ENCODE measurements at places on chromosomes 7 and 10.

GRCh38 chr10:129717816-129718547, 246.1 kb downstream of the EBF3 start:
- DNase-seq = no peak

DNA sequence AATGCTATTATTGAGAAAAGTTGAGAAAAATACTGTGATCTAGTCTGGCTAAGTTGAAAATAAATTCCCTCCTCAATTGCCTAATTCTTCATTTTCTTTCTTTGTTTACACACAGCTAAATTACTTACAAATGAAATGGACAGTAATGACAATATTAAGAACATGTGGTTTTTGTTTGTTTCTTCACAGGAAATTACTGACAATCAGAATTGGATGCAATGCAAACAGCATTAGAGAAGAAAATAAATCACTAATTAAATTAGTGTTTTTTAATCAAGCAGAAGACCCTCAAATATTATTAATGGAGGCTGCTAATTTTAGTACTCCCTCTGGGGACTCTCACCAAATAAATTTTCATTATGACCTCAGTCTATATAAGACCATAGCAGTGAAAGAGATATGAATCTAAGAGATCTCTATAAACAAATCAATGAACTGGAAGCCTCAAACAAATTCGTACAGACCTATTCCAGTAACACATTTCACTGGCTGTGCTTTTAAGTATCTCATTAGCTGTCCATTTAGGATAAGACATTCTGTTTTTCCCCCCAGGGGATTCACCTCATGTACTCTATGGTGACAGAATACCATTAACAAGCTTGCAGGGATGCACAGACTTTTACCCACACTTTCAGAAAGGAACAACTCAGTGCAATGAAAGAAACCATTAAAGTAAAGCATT, 202.0 kb upstream of the DGKB start:
- DNase-seq = no peak

DNA sequence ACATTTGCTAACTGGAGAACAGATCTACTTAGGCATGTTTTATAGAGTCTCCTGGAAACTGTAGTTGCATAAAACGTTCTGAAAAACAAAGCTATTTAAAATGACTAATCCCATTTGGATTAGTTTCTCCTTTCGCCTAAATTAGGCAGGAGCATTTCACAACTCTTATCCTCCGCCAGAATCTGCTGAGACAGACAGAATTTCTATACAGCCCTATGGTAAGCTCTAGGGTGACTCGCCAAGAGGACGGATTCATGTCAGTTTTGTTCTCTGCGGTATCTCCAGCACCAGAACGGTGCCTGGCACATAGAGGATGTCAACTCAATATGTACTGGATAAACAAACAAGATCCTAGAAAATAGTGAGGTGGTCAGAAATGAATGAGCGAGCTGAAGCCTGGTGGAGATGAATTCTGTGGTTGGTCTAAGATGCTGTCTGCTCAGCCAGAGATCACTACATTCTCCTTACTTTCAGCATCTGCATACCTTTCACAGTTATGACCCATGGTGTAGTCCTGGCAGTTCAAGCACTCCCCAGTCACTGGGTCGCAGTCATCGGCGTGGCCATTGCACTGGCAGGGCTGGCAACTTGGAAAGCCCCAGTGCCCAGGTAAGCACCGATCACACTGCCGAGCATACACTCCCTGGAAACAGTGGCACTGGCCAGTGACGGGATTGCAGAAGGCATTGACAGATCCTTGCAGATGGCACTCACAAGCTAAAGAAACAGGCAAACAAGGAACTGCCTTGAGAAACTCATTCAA, 44.0 kb downstream of the LAMB1 start:
- DNase-seq = no peak

DNA sequence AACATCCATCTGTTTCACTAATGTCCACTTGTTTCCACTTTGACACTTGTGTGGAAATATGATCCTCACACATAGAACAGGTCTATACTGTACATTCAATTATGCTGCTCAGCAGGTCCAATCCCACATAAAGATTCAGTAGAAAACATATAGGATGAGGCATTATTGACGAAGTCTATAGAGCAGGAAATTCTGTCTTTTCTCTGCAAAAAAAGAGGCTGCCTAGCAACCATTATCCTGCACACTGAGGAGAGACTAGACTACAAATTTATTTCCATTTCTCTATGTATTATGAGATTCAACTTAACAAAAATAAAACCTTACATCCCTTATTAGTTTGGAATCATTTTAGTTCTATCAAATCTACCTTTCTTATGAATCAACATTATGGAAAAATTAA, 204.6 kb upstream of the POM121L12 start:
- DNase-seq = no peak

DNA sequence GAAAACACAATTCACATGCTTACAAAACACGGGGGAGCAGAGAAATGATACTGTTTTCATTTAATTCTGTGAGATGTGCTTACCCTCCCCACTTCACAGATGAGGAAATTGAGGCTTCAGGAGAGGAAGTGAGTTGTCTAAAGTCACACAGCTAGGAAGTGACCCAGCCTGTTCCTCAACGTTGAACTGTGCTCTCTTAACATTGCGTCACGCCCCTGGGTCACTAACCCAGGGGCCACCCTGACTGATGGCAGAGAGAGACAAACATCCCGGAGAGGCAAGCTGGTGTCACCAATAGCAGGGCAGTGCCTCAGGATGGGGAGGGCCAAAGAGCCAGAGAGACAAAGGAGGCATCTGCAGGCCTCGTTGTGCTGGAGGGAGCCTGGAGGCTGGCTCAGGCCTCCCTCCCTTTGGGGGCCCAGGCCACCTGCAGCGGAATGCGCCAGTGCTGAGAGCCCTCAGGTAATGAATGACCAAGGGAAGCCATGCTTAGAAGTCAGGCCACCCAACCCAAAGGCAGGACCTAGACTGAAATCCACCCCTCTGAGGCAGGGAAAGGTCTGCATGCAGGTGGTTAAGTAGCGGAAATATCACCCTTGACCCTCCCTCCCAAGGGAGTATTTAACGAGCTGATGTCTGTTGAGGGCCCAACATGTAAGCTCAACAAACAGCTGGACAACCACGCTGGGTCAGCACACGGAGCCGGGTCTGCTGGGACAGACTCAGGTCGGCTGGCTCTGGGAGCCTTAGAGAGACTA, 81.3 kb downstream of the C10orf105 start:
- DNase-seq = peak; percentile 72

DNA sequence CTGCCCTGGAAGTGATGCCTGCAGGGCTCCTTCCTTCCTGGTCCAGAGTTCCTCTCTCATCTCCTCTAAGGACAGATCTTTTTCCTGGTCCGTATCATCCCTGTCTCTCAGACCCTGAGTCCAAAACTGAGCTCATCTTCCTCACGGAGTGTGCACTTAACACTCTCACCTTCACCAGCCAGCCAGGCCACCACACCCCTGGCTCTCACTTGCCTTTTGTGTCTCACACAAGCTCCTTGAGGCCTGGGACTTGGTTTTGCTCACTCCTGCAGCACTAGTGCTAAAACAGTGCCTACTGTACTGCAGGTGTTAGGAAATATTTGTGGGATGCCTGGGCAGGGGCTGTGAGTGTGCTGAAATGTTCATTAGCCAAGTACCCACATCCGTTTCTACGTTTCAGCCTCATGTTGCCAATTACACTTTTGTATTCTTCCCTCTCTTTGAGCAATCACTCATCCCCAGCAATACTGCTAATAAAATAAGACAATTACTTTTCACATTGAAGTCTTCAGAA, 21.4 kb upstream of the PARP12 start:
- no peak for DNase-seq

DNA sequence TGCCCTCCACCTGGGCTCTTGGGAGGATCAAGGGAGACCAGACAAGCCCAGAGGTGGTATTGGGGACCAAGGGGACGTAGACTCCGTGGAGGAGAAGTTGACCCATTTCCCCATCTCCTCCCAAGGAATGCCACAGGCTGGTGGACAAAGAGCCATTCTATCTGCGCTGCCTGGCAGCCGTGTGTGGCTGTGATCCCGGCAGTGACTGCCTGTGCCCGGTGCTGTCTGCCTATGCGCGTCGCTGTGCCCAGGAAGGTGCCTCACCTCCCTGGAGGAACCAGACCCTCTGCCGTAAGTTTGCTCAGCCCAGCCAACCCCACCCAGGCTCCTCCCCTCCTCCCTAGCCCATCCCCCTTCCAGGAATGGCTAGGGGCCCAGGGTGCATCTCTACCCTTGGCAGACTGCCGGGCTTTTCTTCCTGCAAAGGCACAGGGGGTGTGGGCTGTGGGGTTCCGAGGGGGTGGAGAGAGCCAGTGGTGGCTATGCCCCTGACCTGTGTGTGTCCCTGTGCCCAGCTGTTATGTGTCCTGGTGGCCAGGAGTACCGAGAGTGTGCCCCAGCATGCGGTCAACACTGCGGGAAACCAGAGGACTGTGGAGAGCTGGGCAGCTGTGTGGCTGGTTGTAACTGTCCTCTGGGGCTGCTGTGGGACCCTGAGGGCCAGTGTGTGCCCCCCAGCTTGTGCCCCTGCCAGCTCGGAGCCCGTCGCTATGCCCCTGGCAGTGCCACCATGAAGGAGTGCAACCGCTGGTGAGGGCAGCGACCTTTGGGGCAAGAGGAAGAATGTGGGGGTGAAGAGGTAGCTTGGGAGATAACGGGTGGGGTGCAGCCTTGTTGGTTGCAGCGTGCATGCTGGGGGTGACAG, 10.2 kb upstream of the ZNF467 start:
- no peak for DNase-seq

DNA sequence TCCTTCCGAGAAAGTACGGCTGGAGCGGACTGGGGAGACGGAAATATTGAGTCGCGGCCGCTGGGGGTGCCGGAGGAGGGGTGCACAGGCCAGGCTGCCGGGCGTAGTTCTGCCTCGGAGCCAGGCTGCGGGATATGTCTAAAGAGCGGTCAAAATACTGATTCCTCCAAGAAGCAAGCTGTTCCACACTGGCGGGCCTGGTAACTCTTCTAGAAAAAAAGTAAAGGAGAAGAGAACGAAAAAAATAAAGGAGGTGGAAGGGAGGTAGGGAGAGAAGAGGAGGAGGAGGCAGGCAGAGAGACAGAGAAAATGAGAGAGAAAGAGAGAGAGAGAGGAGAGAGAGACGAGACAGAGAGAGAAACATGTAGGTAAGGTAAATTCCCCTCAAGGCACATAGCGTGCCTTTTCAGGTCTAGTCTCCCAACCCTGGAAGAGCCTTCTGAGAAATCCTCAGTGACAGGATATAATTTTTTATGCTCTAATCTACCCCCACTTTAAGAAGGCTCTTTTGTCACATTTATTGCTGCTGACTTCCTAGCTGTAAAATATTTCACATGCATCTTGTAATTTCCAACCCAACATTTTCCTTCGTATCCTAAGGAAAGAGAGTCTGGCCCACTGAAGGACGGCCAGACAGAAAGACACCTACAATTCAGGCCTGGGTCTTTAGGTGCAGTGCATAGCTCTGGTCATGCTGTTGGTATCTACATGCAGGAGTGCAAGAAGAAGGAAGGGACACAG, 5.7 kb downstream of the DLX5 start:
- no peak for DNase-seq

DNA sequence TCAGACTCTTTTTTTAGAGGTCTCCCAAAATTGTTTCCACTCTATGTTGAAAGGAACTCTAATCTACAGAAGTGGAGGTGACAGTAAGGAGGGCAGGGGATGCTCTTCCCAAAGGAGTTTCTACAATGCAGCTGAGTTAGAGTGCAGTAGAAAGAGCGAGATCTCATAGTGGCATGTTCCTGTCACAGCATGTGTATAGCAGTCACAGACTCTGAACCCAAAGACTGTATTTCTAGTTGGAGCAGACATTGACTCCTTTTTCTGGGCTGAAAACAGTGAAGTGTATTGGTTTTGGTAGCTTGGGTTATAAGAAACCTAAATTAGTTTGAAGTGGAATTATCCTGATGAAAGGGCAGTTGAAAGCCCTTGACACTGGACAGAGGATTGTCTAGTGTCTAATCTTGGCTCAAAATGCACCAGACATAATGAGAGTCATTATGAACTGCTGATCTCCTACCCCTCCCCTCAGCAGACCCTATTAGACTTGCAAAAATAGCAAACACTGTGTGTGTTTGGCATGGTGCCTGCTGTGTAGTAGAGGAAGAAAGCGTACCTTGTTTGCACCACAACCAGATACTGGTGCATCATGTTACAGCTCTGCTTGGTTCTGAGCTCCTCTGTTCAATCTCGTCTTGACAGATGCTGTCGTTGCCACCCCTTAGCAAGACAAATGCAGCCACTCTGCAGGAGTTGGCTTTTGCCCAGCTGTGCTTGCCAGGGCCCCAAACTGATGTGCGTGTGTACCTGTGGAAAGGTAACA, 336.0 kb downstream of the AUTS2 start:
- DNase-seq = no peak

GRCh38 chr7:15143121-15143520, 240.6 kb upstream of the DGKB start:
- DNase-seq = no peak

- no peak for DNase-seq
Measured at GRCh38 chr7:77698042-77698625, 1.9 kb downstream of the RSBN1L start.

- DNase-seq = no peak
Measured at GRCh38 chr7:83751217-83751616, 102.3 kb upstream of the SEMA3E start.

DNA sequence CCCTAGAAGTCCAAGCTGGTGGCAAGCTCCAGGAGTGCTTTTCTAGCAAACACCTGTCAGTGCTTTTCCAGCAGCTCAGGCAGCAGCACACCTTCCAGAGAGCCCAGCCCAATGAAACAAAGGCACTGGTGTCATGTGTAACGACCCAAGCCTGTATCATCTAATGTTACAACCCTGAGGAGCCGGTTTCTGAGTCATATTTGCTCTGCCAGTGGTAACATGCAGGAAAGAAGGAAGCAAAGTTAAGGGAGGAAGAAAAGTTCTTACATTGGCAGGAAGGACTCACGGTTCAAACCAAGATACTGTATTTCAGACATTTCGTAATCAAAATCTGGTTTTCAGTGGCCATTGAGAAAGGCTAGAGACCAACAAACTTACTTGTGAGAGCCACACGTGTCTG, at the start of gene ANKRD22:
Gene ANKRD22 (minus strand): TSS at position 139 of the 400 bp plus-strand sequence. CDS start 237 bp downstream, outside the sequence.
- DNase-seq = peak; percentile 97

GRCh38 chr7:129779602-129780256, 168.2 kb downstream of the NRF1 start:
- peak; percentile 90 for DNase-seq

DNA sequence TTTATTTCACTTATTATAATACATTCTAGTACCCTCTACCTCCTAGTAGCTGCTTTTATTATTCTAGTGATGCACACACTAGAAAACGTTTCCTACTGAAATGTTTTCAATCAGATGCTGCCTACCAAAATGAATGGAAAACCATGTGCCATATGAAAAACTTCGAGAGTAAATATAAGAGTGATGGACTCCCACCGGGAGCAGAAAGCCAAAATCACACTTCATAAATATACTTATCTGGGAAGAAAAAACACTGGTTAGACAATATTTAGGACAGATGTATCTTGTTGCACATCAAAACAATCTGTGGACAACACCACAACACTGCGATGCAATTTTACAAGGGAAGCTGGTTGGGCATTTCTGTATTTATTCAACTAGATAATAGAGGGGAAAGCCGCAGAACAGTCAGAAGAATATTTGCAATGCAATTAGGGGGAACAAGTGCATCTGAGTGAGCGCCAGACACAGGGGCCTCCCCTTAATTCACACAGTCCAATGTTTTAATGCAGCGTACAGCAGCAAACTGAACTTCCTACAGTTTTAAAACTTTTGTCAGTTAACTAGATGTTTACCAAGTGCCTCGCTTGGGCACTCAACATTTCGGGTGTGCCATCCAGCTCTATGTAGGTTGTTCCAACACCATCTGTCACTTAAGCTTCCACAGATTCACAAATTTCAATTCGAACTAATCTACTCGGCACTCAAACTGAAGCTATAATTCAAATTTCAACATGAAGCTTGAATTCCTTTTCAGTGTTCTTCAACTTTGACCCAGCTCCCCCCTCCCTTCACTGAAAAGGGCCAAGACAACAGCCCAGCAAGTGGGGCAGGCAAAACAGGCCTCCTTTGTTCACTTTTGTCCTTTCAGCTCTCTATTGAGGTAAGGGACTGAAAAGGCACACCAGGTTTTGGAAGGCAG, 7.4 kb downstream of the NRCAM start:
- DNase-seq = no peak
